B cell (primary cell): ENCODE measurements at places on chromosomes 1 and 21. TPM values are rescaled to one million over a fixed set of nuclear protein-coding genes. Genes with fewer than 3 reads are reported as not detected.

DNA sequence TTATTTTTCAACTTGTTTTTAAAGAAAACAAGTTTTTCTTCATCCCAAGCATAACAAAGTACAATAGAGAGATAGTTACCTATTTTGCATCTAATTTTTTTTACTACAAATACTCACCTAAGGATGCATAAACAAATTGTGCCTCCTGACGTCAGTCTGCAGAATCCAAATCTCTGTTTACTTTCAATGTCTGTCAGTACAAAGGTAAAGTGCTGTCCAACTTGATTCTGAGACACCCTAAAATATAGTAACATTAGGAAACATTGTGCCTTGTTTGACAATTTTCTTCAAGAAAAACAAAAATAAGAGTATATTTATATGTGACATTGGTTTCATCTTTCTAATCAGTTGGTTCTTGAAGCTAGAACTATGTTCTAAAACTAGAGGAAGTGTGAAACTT, 103.4 kb downstream of the DENND1B start:
- no peak for DNase-seq

DNA sequence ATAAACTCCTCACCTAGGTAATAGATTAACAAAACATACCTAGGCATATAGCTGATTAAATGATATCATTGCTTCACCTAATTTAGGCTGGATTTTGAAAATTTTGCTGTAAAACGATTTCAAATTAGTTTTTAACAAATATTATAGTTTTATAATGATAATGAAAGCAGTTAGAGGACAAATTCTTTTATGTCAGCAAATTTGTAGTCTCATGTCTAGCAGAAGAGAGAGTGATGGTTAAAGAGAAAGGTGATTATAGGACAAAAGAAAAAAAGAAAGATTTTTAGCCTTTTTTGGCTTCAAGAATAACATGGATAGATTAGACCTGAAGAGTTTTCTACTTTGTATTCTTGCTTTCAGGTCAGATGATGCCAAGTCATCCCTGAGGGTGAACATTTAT, 3.6 kb upstream of the DPH5 start:
- DNase-seq: no peak

DNA sequence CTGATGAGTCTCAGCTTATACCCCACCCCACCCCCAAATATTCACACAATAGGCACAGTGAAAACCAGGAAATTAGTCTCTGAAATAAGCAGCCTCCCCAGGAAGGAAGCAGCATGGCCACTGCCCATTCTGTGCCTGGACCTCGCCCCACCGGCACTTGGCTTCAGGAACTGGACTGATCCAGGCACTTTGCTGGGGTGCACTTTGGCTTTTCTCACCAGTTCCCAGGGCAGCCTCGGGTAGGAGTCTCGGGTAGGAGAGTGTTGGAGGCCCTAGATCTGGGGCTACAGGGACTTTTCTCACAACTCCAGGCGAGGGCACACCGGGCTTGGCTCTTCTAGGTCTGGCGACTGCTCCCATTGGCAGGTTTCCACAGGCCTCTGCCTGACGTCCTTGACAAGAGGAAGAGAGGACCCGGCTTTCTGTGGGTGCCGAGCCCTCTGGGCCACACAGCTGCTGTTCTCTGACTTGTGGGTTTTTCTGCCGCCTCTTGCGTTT, 18.7 kb downstream of the ADARB1 start:
- no peak for DNase-seq

DNA sequence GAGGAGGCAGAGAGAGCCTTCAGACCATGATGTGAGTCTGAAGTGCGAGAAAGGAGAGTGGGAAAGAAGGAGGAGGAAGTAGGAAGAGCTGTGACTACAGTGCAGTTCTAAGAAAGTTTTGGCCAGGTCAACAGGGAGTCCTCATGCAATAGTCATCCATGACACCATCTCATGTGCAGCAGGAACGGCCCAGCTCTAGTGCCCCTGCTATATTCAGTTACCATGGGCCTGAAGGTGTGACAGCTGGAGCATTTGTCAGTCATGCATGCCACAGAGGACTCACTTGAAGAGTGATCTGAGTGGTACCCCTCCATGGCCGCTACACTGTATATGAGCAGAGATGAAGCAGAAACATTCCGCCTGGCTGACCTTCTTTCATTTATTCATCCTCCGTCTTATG, 77.9 kb downstream of the OMA1 start:
- no peak for DNase-seq

DNA sequence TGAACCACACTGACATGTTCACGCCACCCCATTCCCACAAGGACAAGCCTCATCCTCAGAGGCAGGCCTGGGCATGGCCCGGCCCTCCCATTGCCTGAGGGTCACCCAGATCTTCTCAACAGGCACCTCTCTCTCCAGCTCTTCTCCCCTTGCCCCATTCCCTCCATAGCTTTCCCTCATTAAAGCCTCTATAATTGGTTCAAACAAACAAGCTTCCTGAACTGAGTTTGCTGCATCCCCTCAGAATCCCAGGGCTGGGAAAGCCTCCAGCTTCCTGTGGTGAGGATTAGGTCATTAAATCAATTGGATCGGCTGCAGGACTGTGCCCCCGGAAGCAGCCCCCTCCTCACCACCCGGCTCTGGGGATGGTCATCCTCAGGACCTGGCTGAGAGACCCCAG, 18.9 kb downstream of the CTNNBIP1 start:
- DNase-seq: no peak

- DNase-seq: no peak
These were observed 46.3 kb upstream of the RPL11 start for GRCh38 chr1:23645338-23645737.

DNA sequence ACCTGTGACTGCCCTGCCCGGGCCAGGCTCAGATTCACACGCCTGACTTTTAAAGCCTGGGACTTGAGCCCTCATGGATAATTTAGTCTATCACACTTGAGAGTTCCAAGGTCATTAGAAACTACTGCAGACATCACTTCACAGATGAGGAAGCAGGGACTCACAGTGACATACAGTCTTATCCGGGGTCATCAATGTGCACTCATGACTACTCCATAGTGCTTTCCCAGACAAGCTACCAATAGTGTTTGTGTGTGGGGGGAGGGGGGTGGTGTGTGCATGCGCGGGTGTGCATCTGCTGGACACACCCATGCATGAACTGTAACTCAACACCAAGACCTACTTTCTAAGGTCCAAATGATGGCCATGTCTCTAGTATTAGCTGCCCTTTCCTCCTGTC, 16.1 kb upstream of the SLC5A9 start:
- DNase-seq: no peak

DNA sequence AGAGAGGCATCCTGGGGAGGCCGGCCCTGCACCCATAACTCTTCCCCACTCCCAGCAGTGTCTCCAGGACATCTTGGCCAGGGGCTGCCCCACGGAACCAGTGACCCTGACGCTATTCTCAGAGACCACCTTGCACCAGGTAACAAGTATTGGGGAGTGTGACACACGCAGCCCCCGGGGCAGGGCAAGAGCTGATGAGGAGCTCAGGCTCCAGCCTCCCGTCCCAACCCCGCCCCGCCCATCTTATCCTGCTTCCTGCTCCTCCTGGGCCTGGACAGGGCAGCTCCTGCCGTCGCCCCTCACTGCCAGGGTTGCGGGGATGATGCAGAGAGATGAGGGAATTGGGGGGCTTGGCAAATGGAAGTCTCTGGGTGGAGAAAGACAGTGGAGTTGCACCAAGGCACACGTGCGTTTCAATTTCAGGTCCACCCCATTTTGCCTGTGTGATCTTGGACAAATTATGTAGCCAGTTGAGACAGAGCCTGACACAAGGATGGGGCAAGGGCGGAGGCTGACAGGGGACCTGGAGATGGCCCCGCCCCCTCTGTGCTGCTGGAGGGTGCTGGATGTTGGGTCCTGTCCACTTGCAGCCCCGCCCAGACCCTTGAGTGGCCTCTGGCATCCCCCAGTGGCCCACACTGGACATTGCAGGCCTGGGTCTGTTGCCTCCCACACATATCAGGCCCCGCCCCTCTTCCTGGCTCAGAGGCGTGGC, 10.7 kb downstream of the CLCNKA start:
- DNase-seq: peak; percentile 72

DNA sequence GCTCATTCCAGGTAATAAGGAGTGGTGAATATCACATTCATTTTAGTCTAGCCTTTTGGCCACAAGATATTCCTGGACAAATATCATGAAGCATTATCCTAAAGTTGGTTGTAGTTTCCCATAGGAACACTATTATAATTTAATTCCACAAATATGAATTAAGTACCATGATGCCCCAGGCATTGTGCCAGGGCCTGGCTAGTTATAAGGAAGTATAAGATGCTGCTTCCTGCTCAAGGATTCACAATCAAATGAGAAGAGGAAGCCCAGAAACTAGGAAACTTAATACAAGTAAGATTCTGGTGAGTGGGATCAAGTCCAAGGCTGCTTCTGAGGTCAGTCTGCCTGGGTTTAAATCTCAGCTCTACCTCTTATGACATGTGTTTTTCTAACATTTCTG, 30.6 kb upstream of the ZP4 start:
- no peak for DNase-seq

DNA sequence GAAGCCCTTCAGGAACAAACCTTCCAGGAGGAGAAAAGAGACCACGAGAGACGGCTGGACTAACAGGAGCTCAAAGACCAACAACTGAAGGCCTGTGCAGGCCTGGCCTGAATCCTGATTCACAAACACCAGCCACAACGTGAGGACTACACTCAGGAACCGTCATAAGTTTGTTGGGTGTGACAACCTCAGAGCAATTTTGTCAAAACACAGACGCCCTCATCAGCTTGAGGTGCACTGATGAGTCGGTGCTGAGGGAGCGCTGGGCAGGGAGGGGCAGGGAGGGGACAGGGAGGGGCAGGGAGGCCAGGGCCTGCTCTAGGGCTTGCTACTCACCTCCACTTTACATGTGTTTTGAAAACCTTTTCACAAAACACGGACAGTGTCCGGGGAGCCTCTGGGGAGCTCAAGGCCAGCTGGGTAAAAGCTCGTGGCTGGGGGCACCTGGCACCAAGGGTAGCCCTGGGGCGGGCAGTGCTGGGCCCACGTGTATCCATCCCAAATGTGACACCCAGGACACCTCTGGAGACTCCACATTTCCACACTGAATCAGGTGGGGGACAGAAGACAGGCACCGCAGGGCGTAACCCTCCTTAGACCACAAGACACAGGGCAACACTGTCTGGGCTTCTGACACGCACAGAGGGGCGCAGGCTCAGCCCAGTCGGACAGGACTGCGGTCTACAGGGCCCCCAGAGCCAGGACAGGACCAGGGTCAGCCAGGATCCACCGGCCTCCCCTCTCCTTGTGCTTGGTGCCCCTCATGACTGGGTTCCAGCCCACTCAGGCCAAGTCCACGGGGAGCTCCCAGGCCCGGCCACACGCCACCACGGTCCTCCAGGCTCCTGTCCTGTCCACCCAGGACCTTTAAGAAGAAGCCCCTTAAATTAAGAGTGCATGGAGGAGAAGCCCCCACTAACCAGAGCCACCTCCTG, 16.5 kb downstream of the LSS start:
- no peak for DNase-seq

GRCh38 chr21:36419996-36420395, 34.8 kb downstream of the CHAF1B start:
- peak; percentile 52 for DNase-seq

DNA sequence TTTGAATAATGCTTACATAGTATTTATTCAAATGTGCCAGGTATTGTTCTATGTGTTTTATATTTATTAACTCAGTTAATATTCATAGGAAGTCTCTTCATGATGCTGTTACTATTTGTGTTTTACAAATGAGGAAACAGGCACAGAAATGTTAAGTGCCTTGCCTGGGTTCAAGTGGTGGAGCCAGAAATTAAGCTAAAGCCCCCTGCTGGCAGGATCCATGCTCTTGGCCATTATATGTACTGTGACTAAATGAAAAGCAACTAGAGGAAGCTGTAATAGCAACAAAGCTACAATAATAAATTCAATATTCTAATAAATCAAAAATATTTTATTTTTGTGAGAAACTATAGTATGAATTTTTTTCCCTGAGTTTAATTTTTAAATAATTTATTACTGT, 30.0 kb downstream of the IARS2 start:
- DNase-seq: peak; percentile 12

DNA sequence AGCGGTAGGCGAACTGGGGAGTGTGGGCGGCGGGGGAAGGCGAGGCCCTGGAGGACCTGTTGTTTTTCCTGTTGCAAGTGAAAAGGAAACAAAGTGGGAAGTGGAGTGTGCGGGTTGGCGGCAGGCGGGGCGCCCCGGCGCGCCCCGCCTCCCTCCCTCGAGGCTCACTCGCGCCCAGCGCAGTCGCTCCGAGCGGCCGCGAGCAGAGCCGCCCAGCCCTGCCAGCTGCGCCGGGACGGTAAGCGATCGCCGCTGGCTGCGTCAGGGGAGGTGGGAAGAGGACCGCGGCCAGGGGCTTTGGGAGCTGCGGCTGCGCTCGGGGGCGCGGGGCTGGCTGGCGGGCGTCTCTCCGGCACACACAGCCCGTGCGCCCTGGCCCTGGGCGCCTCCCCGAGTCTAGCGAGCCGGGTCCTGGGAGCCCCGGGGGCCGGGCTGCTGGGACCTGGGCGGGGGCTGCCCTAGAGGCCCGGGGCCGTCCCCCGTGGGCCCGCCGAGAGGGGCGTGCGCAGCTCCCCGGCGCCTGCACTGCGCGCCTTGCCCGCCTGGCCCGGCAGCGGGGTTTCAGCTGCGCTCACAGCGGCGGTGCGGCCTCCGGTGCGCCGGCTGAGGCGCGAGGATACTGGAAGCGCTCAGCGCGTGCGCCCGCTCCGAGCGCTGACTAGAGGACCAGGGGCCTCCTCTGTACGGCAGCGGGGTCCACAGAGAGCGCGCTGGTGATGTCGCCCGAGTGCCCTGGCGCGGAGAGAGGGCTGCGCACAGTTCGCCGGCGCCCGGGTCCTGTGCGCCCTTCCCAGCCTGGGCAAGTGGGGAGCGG, at the start of gene PIK3CD:
TSS of gene PIK3CD (plus strand) at position 167 of the 814 bp plus-strand sequence. CDS start 58,725 bp downstream, outside the sequence.
- DNase-seq: peak; percentile 68

GRCh38 chr1:2623571-2624337, 9.1 kb downstream of the MMEL1 start:
- no peak for DNase-seq

DNA sequence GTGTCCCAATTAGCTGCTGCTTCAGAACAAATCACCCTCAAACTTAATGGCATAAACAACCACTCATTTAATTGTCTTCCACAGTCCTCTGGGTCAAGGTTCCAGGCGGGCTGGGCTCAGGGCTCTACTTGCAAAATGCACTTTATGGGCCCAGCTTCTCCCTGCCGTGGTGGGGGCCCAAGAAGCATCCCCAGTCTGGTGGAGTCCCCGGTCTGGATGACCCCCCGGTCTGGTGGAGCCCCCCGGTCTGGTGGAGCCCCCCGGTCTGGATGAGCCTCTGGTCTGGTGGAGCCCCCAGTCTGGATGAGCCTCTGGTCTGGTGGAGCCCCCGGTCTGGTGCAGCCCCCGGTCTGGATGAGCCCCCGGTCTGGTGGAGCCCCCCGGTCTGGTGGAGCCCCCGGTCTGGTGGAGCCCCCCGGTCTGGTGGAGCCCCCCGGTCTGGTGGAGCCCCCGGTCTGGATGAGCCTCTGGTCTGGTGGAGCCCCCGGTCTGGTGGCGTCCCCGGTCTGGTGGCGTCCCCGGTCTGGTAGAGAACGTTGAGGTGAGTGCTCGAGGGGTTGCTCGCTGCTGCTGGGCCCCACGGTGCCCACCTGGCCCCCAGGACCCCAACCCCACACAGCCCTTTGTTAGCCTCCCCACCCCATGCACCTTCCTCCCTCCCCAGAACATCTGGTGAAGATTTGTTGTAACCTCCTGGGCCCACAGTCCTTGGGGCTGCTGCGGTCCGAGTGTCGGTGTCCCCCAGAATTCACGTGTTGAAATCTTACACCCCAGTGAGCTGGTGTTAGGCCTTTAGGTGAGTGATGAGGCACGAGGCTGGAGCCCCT, 33.8 kb downstream of the POFUT2 start:
- DNase-seq: no peak

- no peak for DNase-seq
These were observed 174.8 kb downstream of the HS2ST1 start for GRCh38 chr1:87089070-87089736.

MATN1 gene
- total RNA-seq: 1.7 and 3.2 TPM in 2 replicates

SPRR5 gene
- not detected in 2 replicates for total RNA-seq

FGR gene
- total RNA-seq: 56.6 and 57.0 TPM in 2 replicates

FAM177B gene
- total RNA-seq: 19.6 and 19.9 TPM in 2 replicates
